ENCODE measurements at places on chromosomes 2 and 18.

- no peak for DNase-seq
Observed at GRCh38 chr18:12362473-12363174, 14.4 kb downstream of the AFG3L2 start.

DNA sequence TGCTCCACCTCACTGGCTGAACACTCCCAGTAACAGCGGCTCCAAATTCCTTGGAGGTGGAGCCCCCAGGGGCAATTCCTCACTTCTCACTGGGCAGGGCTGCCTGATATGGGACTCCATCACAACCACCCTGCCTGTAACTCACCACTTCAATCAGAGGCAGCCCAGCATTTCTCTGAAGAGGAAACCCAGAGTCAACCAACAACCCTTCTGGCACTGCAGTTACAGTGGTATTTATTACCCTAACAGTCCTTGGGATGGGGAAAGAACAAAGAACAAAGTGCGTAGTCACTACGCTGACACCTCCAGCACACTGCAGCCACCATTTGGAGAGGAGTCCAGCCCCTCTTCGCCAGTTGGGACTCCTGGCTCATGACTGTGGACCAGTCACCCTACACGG lies 85.7 kb upstream of the GALNT13 start:
- DNase-seq, result no peak

GRCh38 chr2:15811367-15811766 lies 129.0 kb upstream of the MYCN start:
- no peak for DNase-seq

DNA sequence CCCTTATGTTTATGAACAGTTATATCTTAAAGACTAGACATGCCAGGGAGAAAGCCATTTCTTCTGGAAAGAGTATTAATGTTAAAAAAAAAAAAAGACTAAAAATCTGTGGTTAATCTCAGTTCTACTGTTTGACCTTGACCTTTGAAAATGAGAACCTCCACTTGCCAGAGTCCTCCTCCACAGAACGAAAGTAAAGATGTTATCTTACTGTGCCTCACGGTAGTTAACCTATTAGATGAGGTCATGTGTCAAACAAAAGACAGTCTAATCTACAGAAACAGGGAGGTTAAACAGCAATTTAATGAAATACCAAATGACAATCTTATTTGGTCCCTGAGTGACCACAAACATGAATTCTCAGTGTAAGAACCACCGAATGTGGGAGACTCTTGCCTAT lies 51.2 kb downstream of the SLC14A2 start:
- no peak for DNase-seq

GRCh38 chr2:160666154-160667060 lies 172.8 kb upstream of the RBMS1 start:
- DNase-seq, result peak; percentile 17

DNA sequence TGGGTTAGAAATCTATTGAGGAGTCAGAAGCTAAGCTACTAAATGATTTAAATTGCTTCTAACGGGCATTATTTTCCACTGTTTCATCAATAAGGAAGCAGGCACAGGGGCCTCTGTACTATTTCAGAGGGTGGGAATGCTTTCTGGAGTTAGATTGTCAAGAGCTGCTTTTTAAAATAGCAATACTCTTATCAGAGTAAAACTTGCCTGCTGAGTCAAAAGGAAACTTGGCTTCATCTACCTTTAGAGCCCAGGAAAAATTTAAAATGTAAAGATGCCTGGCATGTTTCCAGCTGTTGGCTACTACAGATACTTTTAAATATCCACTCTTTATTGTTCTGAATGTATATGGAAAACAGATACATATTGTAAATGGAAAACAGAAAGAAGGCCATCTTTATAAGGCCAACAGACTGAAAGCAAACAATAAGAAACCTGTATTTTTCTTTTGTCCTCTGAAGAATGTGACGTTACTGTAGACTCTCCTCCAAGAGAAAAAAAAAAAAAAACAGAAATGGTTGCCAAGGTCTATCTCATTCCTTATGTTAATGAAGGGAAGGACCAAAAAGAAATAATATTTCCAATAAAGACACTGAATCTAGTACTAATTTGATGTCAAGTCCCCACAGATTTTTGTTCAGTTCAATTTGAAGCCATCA lies 79.1 kb downstream of the FIGN start:
- DNase-seq, result no peak

GRCh38 chr2:217204358-217204757 lies 344.5 kb upstream of the TNP1 start:
- DNase-seq, result no peak

- DNase-seq, result no peak
Observed at GRCh38 chr2:170191166-170191866, 13.4 kb downstream of the MYO3B start.

DNA sequence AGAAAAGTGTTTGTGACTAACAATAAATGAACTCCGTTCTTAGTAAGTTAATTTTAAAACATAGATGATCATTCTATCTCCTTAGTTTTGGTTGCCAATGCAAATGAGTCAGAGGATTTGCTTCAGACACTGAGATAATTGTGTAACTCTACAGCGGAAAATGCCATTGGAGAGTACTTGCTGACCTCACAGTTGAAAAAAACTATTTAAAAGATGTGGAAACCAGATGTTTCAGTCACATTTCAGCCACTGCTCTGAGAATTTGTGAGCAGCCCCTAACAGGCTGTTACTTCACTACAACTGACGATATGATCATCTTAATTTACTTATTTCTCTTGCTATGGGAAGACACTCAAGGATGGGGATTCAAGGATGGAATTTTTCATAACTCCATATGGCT lies at the start of gene TNFAIP6:
Gene TNFAIP6, plus strand, starts transcription at position 234 of the 400 bp plus-strand sequence. Its CDS starts 75 bp downstream, at position 309.
- DNase-seq, result no peak

DNA sequence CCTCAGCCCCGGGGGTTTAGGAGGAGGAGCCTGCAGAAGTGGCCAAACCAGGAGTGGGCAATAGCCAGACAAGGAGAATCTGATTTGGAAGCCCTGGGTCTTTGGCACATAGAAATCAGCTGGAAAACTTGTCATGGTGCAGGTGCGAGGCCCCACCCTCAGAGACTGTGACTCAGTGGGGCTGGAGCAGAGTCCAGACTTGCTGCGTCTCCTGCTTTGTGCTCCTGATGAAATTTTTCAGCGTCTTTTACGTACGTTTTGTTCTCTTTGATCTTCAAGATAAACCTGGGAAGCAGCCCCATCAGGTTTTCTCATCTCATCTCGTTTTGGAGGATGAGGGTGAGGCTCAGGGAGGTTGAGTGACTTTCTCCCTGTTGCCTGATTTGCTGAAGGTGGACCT lies 114.1 kb downstream of the CABLES1 start:
- DNase-seq, result no peak

GRCh38 chr18:68429111-68429510 lies 285.8 kb downstream of the TMX3 start:
- DNase-seq, result no peak

GRCh38 chr2:162890690-162891311 lies 52.2 kb upstream of the KCNH7 start:
- DNase-seq, result no peak

DNA sequence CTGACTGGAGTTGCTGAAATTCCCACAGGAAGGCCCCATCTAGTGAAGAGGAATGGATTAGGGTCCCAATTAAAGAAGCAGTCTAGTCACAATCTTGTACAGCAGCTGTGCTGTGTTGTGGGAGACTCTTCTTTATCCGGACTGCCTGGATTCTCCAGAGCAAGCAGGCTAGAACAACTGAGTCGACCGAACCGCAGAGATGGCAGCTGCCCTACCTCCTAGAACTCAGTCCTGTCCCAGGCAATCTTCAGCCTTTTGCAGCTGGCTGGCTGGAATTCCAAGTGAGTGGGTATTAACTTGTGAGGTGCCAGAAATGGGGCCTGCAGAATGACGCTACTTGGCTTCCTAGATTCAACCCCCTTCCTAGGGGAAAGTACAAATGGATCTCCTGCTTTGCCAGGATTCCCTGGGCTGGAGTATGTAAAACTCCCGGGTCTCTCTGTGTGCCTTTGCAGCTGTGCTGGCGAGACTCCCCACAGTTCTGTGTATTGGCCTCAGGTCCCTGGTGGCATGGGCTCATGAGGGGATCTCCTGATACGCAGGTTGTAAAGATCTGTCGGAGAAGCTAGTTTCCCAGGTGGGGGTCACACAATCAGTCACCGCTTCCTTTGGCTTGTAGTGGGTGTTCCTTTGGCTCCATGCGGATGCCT lies 1952.6 kb upstream of the LRRTM1 start:
- no peak for DNase-seq

DNA sequence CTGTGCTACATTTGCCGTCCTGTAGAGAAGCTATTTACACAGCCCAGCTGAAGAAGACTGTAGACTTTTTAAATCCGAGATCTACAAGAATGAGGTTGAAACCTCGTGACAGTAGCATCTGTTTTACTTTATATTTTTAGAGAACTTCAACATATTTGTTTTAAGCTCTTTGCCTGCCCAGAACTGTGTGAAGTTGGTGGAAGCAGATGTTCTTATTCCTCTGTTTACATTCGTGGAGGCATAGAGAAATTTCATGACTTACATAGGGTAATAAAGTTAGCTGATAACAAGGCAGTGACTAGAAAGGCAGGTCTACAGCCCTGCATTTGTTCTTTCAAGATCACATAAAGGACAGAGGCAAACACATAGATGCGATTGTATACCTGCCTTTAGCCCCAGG lies 47.0 kb upstream of the MAP3K20 start:
- no peak for DNase-seq

DNA sequence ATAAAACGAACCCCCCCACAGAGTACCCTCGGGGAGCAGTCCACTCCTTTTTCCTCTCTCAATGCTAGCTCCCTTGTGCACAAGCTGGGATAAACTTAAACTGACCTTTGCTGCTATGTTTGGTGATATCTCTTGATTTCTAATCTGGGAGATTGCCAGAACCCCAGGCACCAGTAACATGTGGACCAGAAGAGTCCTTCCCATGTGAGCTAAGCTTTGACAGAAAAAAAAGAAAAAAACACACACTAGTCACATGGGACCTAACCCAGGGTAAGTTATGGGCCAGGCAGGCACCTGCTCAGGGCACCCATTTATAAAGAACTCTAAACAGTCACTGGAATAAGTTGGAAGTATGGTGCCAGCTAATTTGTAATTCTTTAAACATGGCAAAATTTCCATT lies 242.6 kb downstream of the EN1 start:
- DNase-seq, result no peak

DNA sequence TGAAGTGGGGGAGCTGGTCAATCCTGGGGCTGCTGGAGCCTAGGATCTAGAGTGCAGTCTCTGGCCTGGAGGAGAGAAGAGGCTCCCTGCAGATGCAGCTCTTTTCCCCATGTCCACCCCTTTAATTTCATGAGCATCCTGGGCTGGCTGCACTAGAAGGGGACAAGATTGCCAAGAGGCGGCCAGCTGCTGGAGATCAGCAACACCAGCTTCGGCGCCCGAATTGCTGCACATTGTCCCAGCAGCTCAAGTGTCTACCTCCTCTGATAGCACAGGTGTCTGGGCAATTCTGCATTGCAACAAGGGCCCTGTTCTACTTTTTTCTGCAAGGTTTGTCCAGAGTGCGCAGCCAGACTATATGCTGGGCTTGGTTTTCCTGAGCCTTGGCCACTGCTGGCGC lies 125.7 kb downstream of the AGAP1 start:
- no peak for DNase-seq

DNA sequence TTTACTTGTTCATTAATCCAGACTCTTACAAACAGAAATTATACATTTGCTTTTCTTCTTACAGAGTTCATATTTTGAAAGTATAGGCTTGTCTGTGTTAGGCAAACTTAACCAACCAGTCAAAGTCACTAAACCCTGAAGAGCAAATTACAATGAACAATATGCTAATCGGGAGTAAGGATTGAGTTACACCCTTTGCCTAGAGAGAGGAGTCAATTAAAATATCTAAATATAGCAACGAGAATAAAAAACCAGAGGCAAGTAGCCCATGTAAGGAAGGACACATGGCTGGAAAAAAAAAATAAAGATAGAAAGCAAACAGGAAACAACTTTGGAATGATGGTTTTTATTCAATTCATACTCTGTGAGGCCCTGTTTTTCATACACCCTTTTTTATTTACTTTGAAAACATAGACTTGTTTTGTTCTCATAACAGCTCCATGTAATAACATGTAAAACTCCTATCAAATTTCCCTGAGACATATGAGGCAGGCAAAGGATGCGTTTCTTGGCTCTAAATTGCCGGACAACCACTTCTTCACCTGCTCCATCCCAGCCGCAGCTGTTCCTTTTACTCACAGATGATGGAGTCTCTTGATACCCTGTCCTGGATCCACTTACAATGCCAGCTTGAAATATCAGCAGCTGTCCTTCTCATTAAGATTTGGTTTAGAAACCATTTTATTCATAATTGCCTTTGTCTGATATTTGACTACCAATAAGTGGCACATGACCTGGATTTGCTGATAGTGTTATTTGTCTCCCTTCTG lies 767.7 kb upstream of the GCFC2 start:
- peak; percentile 25 for DNase-seq

GRCh38 chr18:255171-255570 lies 12.7 kb downstream of the THOC1 start:
- DNase-seq, result no peak

- no peak for DNase-seq
Observed at GRCh38 chr2:85744741-85745601, 8.8 kb upstream of the ATOH8 start.

DNA sequence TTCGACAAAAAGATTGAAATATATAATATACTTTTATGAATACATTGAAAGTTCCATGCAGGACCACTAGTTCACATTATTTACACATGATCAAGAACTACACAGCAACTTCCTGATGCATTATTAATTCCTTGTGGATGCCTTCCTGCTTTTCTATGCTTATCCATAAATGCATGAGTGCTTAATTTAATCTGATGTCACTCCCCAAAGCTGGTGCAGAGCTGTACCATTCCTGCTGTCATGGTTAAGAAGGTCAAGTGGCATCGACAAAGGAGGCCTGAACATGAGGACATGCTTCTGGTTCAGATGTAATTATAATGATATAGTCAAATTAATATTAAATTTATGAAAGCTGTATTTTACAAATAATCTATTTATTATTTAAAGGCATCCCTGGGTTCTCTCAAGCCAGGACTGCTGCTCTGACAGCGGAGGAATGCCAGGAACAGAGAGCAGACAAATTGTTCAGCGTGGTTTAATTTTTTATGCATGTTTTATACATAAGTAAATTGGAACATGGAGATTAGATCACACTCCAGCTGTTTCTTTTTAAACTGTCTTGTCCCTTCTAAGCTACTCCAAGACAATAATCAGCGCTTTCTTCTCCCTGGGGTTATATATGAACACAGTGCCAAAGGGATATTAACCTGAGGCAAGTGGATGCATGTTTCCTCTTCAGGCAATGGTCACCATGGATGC lies 307.3 kb upstream of the CNTNAP5 start:
- DNase-seq, result no peak

DNA sequence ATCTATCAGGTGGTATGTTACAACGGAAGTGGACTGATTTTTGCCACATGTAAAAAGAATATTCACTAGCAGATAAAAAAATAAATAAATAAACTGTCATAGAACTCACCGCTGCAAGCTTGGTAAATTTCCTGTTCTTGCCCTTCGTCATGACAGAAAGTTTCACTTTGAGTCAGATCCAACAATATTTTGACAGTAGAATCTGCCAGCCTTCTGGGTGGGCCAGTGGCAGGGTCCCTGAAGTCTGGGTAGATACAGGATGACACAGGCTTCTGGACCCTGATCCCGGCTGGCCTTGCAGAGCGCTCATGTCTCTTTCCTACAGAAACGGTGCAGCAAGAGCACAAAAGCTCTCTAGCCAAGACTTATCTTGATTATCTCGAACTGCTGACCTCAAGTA lies 97.8 kb upstream of the PMAIP1 start:
- no peak for DNase-seq
